Left forelimb (tissue), 1 donor: ENCODE measurements at places on chromosomes 5 and 9.

GRCh38 chr5:164357395-164358033 lies 852.1 kb downstream of the MAT2B start:
- no peak for DNase-seq

GRCh38 chr5:15168358-15168757 lies 296.8 kb upstream of the ANKH start:
- no peak for DNase-seq

DNA sequence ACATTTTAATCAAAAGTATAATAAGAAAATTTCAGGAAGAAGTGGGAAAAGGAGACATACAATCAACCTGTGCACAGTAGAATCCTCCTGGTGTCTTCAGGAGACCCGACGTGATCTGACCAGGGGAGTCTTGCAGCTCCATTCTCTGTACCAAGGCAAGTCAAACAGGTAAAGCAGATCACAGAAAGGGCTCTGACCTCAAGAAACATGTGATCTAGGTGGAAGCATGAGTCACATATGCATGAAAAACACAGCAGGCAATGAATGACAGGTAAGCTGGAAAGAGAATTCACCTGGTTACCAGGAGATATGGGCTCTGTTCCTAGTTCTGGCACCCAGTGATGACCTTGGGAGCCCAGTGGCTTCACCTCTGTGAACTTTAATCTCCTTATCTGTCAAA lies 19.4 kb upstream of the FABP6 start:
- no peak for DNase-seq

GRCh38 chr5:32460702-32461101 lies 16.2 kb upstream of the ZFR start:
- no peak for DNase-seq

- DNase-seq: no peak
Observed at GRCh38 chr5:126538579-126538978, 56.4 kb downstream of the ALDH7A1 start.

GRCh38 chr9:1469996-1470395 lies 419.8 kb downstream of the DMRT2 start:
- no peak for DNase-seq

DNA sequence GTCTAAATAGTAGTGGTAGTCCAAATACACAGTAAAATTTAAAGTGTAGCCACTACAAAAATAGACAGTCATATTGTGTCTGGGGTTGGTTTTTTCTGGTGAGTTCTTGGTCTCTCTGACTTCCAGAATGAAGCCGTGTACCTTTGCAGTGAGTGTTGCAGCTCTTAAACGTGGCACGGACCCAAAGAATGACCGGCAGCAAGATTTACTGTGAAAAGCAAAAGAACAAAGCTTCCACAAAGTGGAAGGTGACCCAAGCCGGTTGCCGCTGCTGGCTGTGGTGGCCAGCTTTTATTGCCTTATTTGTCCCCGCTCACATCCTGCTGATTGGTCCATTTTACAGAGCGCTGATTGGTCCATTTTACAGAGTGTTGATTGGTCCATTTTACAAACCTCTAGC lies 188.7 kb downstream of the ZNF608 start:
- DNase-seq: no peak

GRCh38 chr9:133235549-133236222 lies 26.6 kb upstream of the OBP2B start:
- no peak for DNase-seq

DNA sequence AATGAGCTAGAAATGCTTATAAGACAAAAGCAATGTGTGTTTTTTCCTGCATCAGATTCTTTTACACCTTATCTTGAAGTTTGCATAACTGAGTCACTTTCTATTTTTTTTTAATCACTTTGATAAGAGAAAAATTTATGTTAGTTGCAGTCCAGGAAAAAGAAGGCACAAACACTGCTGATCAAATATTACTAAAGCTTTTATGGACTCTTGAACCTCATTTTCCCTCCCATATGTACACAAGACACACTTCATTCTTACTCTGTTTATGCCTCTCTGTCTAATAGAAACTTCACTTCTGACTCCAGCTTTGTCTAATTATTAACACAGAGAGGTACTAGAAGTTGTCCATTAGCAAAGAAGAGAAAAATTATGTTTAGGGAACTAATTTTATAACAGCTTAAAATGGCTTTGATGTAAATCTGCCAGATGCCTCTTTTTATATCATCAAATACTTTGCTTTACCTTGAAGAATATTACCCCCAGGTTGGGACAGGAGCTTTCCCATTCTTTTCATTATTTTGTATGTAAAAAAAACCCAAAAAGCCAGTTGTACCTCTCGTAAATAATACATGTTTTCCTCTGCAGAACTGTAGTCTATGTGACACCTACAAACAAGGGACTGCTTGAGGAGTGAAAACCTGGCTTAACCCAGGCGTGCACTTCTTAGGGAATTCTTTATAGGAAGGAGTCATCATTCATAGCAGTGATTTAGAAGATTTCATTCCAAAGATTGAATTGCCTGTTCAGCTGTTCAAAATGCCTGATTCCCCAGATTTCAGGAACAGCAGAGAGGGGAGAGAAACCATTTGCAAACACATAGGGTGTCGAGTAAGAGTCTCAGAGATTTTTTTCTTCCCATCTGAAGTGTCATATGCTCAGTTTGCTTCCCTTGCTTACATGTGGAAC lies 72.6 kb downstream of the DAPK1 start:
- DNase-seq: no peak

DNA sequence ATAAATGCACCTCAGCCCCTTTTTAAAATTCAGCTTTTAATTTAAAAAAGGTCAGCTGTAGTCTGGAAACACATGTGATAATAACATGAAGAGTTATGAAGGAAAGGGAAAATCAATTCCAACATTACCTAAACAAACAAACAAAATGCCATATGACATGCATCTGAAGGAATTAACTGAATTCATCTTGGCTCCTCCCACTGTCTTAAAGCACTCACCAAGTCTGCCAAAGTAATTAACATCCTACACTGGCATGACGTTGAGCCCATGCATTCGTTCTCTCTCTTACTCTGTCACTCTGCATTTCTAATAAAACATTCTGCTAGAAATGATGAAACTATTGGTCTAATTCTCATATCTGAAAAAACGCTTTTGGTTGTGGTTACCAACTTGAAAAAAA lies 37.7 kb downstream of the TSSK1B start:
- no peak for DNase-seq

DNA sequence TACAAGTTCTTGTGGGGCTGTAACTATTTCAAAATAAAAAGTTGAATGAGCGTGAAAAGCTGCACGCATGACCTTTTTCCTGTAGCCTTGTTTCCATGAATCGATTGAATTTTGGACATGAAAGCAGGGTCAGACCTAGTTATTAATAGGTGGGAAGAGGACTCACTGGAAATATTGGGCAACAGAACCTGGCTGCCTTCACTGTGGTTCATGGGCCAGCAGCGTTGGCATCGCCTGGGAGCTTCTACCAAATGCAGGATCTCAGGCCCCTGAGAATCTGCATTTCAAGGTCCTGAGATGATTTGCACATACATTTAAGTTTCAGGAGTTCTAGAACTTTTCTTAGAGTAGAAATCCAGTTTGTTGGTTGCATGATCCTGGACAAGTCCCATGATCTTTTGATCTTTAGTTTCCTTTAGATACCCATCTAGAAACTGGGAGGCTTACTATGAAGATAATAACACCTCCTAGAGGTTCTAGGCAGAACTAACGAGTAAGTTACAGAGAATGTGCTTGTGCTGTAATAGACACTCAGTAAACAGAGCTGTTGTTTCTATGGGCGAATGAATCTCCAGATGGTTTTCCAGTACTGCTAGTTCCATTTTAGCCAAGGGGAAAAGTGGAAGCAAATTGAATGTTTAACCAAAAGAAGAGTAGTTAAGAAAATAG lies 12.4 kb downstream of the ANKRD33B start:
- DNase-seq: peak; percentile 26

- no peak for DNase-seq
Observed at GRCh38 chr5:152511120-152511519, 106.0 kb upstream of the NMUR2 start.

DNA sequence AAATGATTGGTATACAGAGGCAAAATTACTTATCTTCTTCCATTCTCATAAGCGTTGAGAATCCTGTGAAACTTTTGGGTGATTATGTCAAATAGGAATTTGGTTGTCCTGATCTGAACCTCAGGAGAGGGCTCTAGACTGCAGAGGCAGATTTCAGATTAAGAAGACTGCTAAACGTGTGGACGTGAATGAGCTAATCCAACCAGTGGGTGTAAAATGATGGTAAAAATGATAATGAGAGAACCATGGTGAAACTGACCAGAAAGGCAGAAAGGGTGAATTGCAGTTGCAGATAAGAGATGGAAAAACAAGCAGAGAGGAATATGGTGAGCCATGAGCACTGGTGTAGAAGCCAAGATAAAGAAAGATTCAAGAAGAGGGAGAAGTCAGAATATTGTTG lies 1200.2 kb upstream of the CDH6 start:
- no peak for DNase-seq

DNA sequence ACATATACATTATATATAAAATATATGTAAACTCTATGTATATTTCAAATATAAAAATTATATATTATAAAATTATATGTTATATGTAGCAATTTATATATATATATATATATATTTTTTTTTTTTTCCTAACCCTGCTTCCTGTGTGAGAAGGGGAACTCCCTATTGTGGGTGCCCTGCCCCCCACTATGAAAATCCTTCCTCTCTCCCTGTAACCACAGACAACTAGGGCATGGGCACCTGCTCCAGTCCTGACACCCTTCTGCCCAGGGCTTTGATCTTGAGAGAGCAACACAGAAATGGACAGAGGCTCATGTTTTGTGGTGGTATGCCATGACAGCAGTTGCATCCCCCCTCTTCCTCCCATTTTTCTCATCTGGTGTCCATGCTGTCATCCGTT lies 148.7 kb upstream of the IL12B start:
- no peak for DNase-seq

GRCh38 chr5:169979871-169980270 lies 424 bp downstream of the INSYN2B start:
- no peak for DNase-seq

DNA sequence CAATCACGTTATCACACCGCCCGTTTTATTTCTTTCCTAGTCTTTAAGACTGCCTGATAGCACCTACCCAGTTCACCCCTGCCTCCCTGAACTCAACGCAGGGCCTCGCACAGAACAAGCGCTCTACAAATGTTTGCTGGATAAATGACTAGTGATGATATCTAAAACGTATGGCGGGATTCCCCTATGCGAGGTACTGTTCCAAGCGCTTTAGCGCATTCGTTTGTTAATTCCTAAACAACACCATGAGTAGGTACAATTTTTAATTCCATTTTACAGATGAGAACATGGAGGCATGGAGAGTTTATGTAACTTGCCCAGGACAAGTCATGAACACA lies 6.6 kb downstream of the POU4F3 start:
- DNase-seq: no peak

DNA sequence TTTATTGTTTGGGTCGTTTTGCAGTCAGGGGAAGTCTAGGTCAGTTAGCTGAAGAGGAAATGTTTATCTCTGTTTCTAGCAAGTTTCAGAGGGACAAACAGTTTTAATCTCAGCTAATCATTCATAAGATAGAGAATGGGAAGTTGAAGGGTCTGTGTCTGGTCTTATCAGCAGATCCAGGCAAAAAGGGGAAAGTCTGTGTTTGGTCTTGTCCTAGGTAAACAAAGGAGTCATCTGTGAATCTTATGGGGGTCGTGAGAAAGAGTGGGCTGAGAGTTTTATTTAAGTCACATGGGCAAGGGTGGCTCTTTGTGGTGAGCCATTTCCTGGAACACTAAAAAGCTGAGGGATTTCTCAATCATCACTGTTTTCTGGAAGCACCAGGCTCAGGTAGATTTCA lies 5.6 kb upstream of the SNCAIP start:
- no peak for DNase-seq

DNA sequence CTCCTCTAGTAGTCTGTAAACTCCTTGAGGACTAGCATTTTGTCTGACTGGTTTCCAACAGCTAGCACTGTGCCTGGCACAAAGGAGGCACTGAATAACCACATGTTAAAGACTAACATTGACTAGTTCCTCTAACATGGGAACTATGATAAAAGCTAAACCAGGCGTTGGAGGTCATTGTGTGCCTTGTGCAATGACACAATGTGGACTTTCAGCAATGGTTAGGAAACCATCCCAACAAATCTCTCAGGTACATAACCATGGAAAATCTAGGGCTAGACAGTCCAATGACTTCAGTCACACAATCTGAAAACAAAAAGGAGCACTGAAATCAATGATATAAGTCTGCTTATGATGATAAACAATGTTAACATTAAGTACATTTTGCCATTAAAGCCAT lies 200.6 kb downstream of the DCP2 start:
- no peak for DNase-seq

DNA sequence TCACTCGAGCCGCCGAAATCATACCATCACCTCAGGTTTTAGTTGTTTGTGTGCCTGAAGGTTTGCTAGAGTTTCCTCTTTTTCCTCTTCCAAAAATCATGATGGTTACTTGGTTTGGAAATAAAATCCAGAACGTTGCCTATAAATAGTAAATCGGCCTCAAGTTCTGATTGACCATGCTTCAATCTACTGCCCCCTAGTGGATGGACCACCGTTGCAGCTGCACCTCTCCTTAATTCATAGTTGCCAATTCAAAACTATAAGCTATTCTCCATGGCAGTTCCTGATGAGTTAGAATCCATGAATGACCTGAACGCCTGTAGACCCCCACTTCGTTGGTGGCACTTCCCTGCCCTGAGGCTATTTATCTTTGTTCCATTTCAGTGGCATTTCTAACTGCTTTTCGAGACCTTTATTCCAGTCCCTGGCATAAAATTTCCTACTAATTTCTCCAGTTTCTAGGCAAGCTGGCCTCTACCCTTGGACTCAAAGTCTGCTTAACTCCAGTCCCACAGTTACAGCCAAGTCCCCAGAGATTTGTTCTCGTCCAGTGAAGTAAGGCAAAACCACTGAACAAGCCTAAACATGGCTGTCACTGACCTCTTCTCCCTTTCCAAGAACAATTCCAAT lies 422.6 kb downstream of the EFNA5 start:
- DNase-seq: no peak

GRCh38 chr5:151123897-151124751 lies 33.5 kb downstream of the ANXA6 start:
- DNase-seq: no peak

DNA sequence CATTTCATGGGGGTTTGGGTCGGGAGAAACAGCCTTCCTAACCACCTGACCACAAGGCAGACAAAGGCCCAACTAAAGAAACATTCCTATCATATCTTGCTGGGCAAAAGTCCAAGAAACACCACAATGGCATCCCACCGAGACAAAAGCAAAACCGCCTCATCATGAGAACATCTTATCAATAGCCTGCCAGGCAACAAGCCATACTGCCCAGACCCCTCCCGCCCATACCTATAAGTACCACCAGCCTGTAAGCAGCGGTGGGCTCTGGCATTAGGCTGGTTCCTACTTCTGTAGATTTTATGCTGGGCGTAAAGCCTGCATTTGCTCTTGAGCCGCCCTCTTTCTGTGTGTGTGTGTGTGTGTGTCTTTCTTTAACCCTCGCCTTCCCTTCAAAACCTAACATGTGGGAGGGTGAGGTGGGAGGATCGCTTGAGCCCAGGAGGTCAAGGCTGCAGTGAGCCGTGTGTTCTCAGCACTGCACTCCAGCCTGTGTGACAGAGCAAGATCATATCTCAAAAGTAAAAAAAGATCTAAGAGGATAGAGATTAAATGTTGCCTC lies 56.9 kb downstream of the PDE6A start:
- no peak for DNase-seq

GRCh38 chr5:61344187-61344944 lies 12.3 kb downstream of the ZSWIM6 start:
- DNase-seq: no peak

- no peak for DNase-seq
Observed at GRCh38 chr9:14962193-14962882, 52.1 kb upstream of the FREM1 start.
